Type B pancreatic cell (in vitro differentiated cells): ENCODE measurements at places on chromosomes 12 and 14. TPM values are rescaled to one million over a fixed set of nuclear protein-coding genes. Genes with fewer than 3 reads are reported as not detected.

DNA sequence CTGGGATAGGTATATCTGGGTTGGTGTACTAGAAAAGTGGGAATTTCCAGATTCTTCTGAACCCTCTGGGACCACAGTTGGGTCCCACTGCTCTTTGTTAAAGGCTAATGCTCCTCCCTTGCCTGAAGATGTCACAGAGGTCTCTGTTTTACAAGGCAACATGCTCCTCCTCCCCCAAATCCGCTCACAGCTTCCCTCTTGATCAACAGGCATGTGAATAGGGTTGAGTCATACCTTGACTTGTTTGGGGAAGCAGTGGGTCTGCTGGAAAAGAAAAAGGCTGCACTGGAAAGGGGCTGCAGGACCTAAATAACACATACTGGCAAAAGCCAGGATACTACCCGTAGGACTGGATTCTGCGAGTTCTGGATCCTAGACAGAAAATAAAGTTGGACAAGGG is 165.4 kb upstream of the TMEM260 start:
- no peak overlapping the region for H3K27ac ChIP-seq
- no peak overlapping the region for H3K4me3 ChIP-seq
- peaks cover 12% of the 10 kb centered on the region for H3K4me1 ChIP-seq
- no peaks in the 10 kb centered on the region for H3K36me3 ChIP-seq

Gene PTPRQ
- 0.36 and 1.3 TPM in 2 replicates for total RNA-seq

GRCh38 chr14:80549141-80549540 is 337.8 kb upstream of the DIO2 start:
- no peaks in the 10 kb centered on the region for H3K4me1 ChIP-seq
- no peak for DNase-seq
- no peaks in the 10 kb centered on the region for H3K36me3 ChIP-seq
- no peak overlapping the region for H3K27ac ChIP-seq
- no peak overlapping the region for H3K4me3 ChIP-seq

DNA sequence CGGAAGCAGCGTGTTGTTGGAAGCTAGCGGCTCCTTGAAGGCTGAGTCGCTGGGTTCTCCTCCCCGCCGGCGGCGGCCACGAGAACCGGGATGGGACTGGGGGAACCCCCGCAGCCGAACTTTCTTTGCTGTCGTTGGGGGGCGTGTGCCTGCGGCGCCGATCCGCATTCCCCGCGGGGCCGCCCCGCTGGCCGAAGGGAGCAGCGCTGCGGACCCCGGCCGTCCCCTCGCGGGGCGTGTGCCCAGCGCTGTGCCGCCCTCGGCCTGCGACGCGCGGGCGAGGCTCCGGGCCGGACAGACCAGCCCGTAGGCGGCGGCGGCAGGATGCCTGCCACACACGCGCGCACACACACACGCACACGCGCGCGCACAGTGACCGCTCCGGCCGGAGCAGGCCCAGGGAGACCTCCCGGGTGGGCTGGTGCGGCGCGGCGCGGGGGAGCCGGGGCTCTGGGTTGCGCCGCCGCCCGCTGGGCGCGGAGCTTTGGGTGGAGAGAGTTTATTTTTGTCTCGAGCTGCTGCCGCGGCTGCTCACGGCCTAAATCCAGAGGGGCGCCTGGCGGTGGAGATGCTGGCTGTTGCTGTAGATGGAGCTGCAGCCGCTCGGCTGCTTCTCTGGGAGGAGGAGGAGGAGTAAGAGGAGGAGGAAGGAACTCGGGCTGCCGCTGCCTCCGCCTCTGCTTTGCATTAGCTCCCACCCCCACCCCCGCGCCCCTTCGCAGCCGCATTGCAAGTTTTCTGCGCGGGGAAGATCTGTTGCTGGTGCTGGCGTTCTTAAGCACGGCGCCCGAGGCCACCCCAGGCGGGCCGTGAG is at the start of gene SAMD4A:
Gene SAMD4A (plus strand): TSS at position 719 of the 814 bp plus-strand sequence. CDS start 789 bp downstream, outside the sequence.
- H3K27me3 ChIP-seq, result peaks cover 13% of the 10 kb centered on the region
- H3K27ac ChIP-seq, result peak within 1 kb of the TSS; percentile 96

- peaks cover 35% of the 10 kb centered on the region for H3K4me1 ChIP-seq
- peaks cover 4% of the 10 kb centered on the region for H3K36me3 ChIP-seq
- no peak for DNase-seq
- peak overlapping the region; percentile 55 for H3K27ac ChIP-seq
- H3K27me3 ChIP-seq, result peaks cover 44% of the 10 kb centered on the region
These were observed 72.4 kb downstream of the IQSEC3 start for GRCh38 chr12:138898-139534.

Gene SLCO1B1
- 0.36 TPM in 1 of 2 replicates, not detected in the other for total RNA-seq

Gene HOXC9
- 0.27 and 0.36 TPM in 2 replicates for total RNA-seq

- H3K4me3 ChIP-seq, result no peak overlapping the region
- H3K27ac ChIP-seq, result no peak overlapping the region
- no peaks in the 10 kb centered on the region for H3K27me3 ChIP-seq
These were observed 46.2 kb downstream of the PAWR start for GRCh38 chr12:79644274-79645234.

DNA sequence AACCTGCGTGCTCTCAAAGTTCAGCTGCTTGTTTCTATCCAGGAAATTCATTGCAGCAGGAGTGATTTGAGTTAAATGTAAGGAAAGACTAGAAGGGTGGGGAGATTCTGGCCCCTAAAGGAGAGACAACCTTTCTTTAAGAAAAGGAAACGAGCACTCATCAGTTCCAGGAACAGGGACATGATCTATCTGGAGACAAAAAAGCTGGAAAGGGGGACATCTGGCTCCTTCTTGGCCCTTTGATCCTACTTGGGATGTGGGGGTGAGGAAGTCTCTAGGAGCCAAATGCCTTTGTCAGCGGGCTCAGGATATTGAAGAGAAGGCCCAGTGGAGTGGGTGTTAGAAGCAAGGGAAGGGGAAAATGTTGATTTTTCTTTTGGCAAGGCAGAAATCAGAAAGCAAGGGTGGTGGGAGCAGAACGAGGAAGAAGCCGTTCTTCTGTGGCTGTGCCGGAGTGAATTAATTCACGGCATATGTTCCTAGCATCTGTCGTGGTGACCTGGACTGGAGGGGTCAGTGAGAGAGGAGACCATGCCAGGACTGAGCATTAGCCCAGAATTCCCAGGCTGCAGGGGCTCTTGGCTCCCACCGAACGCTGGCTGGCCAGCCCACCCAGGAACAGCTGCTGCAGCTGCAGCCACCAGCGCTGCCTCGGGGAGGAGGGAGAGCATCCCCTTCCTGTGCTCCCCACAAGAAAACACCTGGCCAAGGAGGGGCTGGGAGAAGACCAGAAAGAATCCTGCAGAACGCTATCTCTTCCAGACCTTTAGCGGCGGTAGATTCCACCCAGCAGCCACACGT is 62.8 kb upstream of the GPATCH2L start:
- peaks cover 9% of the 10 kb centered on the region for H3K27me3 ChIP-seq
- peak overlapping the region; percentile 18 for H3K27ac ChIP-seq
- H3K4me3 ChIP-seq, result peak overlapping the region; percentile 18

Gene C12orf42
- not detected in 2 replicates for total RNA-seq

DNA sequence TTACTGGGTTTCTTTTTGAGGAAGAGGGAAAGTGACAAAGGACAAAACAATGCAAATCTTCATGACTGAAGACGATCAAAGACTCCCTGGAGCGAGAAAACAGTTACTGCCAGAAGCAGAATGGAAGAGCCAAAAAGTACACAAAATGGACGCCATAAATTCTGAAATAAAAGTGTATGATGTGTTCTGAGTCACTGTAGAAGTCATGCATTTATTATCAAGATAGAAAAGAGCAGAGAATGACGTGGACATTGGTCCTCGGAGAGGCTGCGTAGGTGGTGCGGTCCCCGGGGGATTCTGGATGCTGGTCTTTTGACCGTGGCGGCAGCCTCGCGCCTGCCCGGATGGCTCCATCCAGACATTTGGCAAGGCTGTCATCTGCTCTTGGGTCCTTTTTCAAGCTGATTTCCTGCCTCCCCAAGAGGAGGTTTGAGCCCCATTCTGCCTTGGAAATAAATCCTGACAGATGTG is 52.8 kb downstream of the C14orf132 start:
- no peak overlapping the region for H3K4me3 ChIP-seq
- H3K4me1 ChIP-seq, result peaks cover 29% of the 10 kb centered on the region
- no peak overlapping the region for H3K27ac ChIP-seq
- peaks cover 9% of the 10 kb centered on the region for H3K27me3 ChIP-seq

- no peaks in the 10 kb centered on the region for H3K27me3 ChIP-seq
- H3K27ac ChIP-seq, result no peak overlapping the region
- peaks cover 5% of the 10 kb centered on the region for H3K36me3 ChIP-seq
- H3K4me1 ChIP-seq, result peaks cover 7% of the 10 kb centered on the region
- DNase-seq, result no peak
These were observed 1.3 kb upstream of the NR2C1 start for GRCh38 chr12:95074766-95075165.

Gene ACOT6
- total RNA-seq, result not detected in 2 replicates

GRCh38 chr12:203462-204260 is 10.3 kb downstream of the SLC6A12 start:
- peaks cover 70% of the 10 kb centered on the region for H3K27me3 ChIP-seq
- peaks cover 13% of the 10 kb centered on the region for H3K36me3 ChIP-seq
- no peak overlapping the region for H3K27ac ChIP-seq
- peak overlapping the region; percentile 73 for H3K4me3 ChIP-seq
- DNase-seq, result no peak
- H3K4me1 ChIP-seq, result peaks cover 4% of the 10 kb centered on the region

Gene PLA2G1B
- total RNA-seq, result not detected in 2 replicates

Gene RBM19
- 32.4 and 37.8 TPM in 2 replicates for total RNA-seq

Gene RPL10L
- total RNA-seq, result not detected in 2 replicates

Gene NOVA1
- total RNA-seq, result 8.8 and 22.6 TPM in 2 replicates

DNA sequence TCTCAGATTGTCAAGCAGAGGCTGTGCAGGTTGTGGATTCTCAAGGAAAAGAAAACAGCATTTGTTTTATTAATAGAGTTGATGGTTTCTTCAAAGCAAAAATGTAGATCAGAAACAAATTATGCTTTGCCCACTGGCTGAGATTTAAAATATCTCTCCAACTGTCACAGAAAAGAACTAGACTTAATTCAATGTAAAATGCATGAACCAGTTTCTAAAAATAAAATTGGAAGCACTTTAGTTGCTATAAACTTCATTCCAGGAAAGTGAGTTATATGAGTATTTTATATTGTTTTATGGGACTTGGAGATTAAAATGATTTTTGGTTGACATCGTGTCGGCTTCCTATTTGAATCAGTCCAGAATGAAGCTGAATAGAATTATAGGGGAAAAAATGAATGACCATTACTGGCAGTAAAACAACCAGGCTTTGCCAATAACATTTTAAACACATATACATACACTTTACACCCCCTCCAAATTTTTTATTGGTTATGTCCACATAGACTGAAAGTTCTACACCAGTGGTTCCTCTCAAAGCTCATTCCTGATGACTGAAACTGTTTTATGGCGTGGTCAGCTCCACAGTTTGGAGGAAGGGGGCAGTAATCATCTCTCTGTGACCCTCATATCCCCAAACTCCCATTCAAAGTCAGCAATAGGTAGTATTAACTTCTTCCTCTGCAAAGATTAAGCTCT is 55.5 kb upstream of the DAAM1 start:
- no peak for DNase-seq
- peaks cover 18% of the 10 kb centered on the region for H3K4me1 ChIP-seq
- H3K27ac ChIP-seq, result no peak overlapping the region
- no peaks in the 10 kb centered on the region for H3K36me3 ChIP-seq
- H3K4me3 ChIP-seq, result no peak overlapping the region

- peaks cover 23% of the 10 kb centered on the region for H3K36me3 ChIP-seq
- no peaks in the 10 kb centered on the region for H3K27me3 ChIP-seq
- DNase-seq, result no peak
These were observed 34.9 kb downstream of the SLC11A2 start for GRCh38 chr12:50991291-50991690.

Gene TNFAIP2
- 21.5 and 28.5 TPM in 2 replicates for total RNA-seq

Gene RAB3IP
- 24.3 and 48.6 TPM in 2 replicates for total RNA-seq

DNA sequence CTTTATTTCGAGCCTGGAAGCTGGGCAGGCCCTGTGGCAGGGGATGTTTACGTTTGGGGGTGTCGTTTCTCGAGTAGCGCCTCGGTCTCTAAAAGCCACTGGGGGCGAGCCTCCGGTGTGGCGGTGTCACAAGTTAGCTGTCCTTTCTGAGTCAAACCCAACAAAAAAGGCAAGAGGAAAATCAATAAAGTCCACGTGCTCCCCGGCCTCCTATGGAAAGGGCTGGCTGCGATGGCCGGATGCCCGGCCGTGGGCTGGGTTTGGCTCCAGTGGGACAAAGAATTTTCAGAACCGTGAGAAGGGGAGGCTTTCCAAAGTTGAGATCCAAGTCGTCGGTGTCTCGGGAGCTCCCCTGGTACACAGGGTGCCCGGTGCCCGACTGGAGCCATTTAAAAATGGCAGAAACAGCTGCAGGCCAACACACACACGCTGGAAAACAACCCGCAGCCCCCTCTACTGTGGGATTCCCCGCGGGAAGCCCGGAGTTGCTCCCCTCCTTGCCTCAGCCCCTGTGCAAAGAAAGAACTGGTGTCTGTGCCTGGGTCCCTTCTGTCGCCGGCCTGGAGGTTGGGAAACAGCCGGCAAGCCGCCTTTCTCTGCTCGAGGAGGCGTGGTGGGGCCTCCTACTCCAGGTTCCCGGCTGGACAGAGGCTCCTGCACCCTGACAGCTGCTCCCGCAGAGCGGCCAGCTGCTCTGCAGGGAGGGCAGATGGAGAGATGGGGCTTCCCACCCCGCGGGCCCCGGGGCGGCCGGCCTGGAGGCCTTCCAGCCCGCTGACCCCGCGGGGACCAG is 1.9 kb downstream of the BCL7A start:
- no peaks in the 10 kb centered on the region for H3K36me3 ChIP-seq
- H3K27ac ChIP-seq, result peak overlapping the region; percentile 91
- DNase-seq, result no peak
- peaks cover 7% of the 10 kb centered on the region for H3K27me3 ChIP-seq
- peak overlapping the region; percentile 91 for H3K4me3 ChIP-seq

DNA sequence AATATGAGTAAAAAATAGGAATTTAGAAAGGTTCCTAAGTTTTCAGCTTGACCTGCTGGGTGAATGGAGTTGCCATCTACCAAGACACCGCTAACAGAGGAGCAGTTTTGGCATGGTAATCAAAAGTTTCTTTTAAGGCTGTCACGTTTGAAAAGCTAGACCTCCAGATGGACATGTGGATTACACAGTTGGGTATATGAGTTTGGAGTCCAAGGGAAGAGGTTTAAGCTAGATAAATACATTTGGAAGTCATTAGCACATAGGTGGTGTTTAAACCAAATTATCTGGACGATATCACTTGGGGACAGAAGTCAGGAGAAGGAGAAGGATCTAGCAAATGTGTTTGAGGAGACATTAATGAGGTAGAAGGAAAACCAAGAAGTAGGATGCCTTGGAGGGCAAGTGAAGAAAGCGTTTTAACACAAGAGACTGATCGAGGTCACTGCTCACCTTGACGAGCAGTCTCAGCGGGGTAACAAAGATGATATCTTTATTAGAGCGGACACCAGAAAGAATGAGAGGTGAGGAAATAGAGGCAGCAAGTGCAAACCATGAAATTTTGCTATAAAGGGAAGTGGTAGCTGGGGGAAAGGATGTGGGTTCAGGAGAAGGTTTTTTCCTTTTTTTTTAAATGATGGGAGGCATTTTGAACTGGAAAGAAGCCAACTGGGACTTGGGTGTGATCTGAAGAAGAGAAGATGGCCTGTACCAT is 17.6 kb downstream of the PNP start:
- no peak overlapping the region for H3K4me3 ChIP-seq
- peaks cover 6% of the 10 kb centered on the region for H3K4me1 ChIP-seq
- H3K27me3 ChIP-seq, result no peaks in the 10 kb centered on the region
- no peak overlapping the region for H3K27ac ChIP-seq
- DNase-seq, result no peak
